T-helper 17 cell (primary cell): ENCODE measurements at places on chromosomes 12 and 14.

- no peak for DNase-seq
Observed at GRCh38 chr12:62919838-62920237, 15.1 kb downstream of the PPM1H start.

DNA sequence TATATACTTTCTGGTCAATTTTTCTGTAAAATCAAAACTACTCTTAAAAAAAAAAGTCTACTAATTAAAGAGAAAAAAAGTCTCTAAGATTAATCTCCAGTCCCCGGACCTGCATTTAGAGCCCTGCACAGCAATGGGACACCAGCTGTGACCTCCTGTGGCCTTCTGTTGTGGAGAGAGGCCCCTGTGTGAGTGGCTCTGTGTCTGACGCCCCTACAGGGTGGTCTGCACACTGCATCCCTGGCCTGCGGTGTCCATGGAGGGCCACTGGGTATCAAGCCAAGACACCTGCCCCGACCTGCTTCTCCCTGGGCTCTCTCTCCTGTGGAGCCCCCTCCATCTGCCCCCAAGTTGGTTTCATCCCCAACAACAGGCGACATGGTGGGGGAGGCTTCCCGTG, 248.0 kb upstream of the DIO3 start:
- DNase-seq = no peak

GRCh38 chr14:63650256-63650952, 8.7 kb upstream of the WDR89 start:
- DNase-seq = no peak

GRCh38 chr14:74982661-74983060, 20.1 kb upstream of the EIF2B2 start:
- DNase-seq = no peak

GRCh38 chr12:47144769-47145168, 65.0 kb upstream of the AMIGO2 start:
- no peak for DNase-seq

GRCh38 chr12:124611559-124612409, 44.4 kb upstream of the NCOR2 start:
- no peak for DNase-seq

DNA sequence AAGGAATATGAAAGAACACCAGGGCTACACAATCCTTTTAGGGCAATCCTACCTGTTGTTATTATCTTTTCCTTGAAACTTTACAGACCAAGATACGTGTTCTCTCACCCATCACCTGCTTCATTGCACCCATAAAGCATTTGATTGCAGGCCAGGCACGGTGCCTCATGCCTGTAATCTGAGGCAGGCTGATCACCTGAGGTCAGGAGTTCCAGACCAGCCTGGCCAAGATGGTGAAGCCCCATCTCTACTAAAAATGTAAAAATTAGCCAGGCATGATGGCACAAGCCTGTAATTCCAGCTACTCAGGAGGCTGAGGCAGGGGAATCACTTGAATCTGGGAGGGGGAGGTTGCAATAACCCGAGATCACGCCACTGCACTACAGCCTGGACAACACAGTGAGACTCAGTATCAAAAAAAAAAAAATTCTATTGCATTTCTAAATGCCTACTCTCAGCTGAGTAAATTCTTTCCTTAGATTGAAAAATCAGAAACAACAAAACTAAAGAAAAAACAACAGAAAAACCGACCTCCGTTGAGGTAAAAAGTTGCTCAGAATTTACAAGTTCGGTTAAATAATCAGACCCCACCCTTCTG, 183.7 kb upstream of the TMEM132C start:
- no peak for DNase-seq
